ENCODE measurements at places on chromosomes 2 and 18.

- no peak for DNase-seq
Observed at GRCh38 chr2:180367815-180368214, 360.7 kb upstream of the CWC22 start.

- DNase-seq = no peak
Observed at GRCh38 chr2:106561803-106562202, 74.6 kb downstream of the CD8B2 start.

DNA sequence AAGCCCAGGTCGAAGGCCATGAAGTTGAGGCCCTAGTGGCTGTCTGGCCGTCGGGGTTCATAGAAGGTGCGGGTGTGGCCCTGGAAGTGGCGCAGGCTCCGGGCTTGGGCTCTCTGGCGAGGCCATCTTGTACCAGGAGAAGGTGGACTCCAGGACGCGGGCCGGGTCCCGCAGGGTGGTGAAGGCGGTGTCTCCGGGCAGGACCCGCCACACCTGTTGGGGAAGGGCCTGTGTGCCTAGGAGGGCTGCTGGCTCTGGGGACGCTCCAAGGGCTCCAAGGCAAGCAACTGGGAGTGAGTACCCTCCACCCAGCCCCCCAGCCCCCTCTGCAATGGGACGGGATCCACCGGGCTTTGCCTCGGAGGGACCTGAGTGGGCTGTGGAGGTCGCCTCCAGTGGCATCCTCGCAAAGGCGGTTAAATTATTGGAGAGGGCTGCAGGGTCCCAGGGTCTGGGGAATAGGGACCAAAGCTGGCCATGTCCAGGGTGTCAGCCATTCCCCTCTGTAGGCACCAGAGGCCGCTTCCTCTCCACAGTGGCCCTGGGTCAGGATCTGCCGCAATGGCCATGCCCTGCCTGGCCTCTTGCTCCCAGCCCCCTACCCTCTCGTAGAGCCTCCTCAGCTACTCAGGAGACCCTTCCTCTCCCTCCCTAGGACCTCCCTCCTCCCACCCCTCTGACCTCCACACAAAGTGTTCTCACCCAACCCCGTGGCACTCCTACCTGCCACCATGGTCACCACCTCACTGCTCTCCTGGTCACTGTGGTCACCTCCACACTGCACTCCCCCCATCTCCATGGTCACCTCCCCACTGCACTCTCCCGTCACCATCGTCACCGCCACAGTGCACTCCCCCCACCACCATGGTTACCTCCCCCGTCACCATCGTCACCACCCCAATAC is 10.3 kb downstream of the AQP12A start:
- DNase-seq = no peak

- DNase-seq = peak; percentile 71
Observed at GRCh38 chr18:58314284-58314683, 270.3 kb downstream of the NEDD4L start.

- DNase-seq = no peak
Observed at GRCh38 chr18:49177071-49177470, 226.3 kb upstream of the SMAD7 start.

GRCh38 chr2:205685314-205686055 is 3.2 kb downstream of the NRP2 start:
- peak; percentile 70 for DNase-seq

DNA sequence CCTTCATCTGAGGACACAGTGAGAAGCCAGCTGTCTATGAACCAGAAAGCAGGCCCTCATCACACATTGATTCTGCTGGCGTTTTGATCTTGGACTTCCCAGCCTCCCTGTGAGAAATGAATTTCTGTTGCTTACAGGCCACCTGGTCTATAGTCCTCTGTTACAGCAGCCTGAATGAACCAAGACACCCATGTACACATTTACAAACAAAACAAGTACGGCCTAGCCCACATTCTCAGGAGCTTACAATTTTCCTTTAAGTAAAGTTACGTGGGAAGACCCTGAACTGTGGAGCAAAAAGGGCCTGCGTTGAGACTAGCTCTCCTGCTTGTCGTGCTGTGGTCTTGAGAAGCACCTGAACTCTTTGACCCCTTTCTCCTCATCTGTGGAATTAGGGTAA is 12.0 kb upstream of the SLC20A1 start:
- DNase-seq = no peak

- DNase-seq = no peak
Observed at GRCh38 chr2:8485736-8486135, 196.1 kb upstream of the ID2 start.

DNA sequence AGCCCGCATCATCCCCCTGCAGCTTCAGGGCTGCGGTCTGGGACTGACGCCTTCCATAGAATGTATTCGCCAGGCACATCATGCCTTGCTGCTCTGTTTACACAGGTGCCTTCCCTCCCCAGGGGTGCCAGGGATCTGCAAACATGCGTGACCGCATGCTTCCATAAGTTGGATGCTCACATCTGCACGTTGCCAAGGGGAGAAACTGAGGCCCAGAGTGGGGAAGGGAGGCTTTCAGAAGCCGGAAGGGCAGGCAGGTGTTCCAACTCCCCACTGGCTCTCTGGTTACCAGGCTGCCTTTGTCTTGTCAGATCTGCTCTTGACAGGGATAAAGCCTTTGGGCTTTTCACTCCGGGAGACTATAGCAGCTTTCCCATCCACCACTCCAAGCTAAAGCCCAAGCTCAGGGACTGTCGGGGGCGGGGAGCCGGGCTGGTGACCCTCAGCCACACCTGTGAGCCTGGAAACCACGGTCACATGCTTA is 125.8 kb upstream of the TNP1 start:
- peak; percentile 87 for DNase-seq

GRCh38 chr2:148590612-148591011 is 53.9 kb upstream of the EPC2 start:
- DNase-seq = no peak

GRCh38 chr2:149472413-149472812 is 115.2 kb downstream of the MMADHC start:
- DNase-seq = no peak
